Activated CD8-positive, alpha-beta memory T cell treated with anti-CD3 and anti-CD28 coated beads for 48 hours (primary cell): ENCODE measurements at places on chromosomes 6 and 20.

GRCh38 chr20:23412026-23412425 is 9.3 kb downstream of the NAPB start:
- no peak for DNase-seq

DNA sequence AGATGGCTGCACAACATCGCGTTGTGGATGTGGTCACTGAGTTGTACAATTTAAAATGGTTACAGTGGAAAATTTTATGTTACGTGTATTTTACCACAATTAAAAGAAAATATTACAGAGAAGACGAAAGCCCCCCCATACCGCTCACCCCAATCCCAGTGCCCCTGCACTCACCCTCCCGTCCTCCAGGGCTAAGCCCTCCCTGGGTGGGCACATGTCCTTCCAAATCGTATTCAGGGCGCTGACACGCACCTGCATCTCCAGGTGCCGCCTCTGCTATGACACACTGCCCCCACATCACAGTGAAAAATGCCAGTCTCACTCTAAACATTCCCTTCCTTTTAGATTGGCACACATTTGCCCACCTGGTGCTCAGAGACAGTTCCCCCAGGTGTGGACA is 49.4 kb downstream of the PSMG4 start:
- no peak for DNase-seq

GRCh38 chr6:124066946-124067552 is 263.4 kb downstream of the NKAIN2 start:
- no peak for DNase-seq

GRCh38 chr6:167550941-167551627 is 226.2 kb downstream of the TTLL2 start:
- no peak for DNase-seq

DNA sequence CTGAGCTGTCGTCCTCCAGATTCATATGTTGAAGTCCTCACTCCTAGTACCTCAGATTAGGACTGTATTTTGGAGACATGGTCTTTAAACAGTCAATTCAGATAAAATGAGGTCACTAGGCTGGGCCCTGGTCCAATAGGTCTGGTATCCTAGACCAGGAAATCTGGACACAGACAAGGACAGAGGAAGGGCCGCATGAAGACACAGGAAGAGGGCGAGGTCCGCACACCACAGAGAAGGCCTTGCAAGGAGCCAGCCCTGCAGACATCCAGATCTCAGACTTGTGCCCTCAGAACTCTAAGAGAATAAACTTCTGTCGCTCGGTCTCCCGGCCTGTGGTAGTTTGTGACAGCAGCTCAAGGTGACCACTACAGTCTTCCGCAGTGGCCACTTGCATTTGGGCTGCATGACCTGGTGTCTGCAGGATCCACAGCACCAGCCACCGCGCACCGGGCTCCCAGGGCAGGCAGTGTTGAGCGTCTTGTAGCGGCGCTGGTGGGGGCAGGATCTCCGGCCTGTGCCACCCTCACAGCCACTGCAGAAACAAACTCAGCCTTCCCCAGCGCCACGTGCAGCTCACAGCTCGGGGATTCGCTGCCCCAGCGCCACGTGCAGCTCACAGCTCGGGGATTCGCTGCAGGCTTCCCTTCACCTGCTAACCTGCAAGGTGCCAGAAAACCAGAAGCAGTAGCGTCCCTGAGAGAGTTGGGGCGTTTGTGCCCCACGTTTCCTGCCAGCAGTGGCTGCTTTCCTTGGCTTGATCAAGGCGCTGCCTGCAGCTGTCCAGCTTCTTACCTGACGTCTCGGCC is 6.0 kb upstream of the RBM38 start:
- no peak for DNase-seq

GRCh38 chr6:22737331-22737730 is 168.0 kb downstream of the HDGFL1 start:
- DNase-seq: no peak

DNA sequence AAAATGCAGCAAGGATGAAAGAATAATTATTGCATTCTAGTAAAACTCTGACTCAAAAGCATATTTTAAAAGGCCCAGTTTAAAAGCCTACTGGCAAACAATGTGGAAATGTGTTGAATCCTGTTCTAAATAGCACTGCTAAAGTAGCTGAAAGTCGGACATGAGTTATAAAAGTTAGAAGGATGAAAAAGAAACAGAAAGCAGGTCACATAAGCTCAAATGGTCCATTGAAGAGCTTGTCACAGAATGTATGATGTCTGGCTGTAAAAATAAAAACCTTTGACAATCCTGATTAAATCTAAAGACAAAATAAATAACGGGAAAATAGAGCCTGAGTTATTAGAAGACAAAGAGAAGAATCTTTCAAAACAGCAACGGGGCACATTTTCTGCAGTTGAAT is 218.6 kb upstream of the UFL1 start:
- DNase-seq: no peak

- DNase-seq: no peak
Measured at GRCh38 chr20:42179768-42180167, 561.6 kb upstream of the CHD6 start.

GRCh38 chr6:77172578-77172977 is 290.7 kb downstream of the HTR1B start:
- DNase-seq: no peak

DNA sequence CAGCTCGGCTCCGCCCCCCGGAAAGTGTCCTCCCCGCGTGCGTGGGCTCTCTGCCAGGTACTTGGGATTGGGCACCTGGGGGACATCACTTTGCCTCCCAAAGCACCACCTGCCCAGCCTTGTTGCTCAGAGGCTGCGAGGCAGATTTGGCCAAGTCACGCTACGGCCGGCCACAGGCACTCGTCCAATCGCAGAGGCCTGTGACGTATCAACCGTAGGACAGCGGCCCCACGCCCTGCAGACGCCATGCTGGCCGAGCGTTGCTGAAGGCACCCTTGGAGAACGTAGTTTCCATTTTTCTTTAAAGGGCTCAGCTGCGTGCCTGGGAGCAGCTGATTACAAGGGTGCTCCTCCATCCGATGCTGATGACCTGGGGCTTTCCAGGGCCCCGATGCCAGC is 3.1 kb downstream of the NTSR1 start:
- DNase-seq: no peak

DNA sequence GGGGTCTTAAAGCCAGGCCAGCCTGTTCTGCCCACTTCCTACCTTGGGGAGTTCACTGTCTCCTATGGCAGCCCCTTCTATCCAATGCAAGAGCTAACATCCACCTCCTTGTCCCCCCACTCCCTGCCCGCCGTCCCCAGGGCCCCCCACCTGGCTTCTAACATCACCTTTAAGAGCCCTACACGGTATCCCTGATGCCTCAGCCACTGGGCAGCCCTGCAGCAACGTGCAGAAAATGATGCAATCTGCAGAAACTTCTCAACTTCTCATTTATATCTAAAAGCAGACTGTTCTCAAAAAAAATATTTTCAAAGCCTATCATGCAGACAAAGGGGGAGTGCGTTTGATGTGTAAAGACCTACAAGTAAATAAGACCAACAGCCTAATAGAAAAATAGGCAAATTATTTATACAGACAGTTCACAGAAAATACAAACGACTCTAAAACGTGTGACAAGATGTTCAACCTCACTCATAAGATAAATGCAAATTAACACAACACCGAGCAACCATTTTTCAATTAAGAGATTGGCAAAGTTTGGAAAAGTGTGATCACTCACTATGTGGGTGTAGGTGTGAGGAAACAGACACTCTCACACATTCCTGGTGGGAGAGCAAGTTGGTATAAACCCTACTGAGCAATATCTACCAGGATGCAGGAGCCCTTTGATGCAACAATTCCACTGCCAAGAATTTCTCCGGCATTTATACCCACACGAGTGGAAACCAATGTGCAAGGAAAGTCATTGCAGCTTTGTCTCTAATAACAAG is 15.1 kb upstream of the HCK start:
- no peak for DNase-seq

DNA sequence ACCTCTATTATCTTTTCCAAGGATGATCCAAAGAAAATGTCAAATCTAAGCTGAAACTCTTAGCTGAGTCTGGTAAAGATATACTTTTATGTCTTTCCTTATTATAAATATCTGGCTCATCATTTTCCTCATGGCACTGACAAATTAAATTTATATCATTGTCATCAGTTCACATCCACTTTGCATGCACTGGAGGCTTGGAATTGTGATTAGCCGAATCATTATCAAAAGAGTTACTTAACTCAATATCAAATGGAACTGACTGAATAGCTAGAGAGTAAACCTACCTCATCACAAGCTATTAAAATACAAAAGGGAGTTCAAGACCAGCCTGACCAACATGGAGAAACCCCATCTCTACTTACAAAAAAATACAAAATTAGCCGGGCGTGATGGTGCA is 713.9 kb upstream of the MARCKS start:
- DNase-seq: no peak

DNA sequence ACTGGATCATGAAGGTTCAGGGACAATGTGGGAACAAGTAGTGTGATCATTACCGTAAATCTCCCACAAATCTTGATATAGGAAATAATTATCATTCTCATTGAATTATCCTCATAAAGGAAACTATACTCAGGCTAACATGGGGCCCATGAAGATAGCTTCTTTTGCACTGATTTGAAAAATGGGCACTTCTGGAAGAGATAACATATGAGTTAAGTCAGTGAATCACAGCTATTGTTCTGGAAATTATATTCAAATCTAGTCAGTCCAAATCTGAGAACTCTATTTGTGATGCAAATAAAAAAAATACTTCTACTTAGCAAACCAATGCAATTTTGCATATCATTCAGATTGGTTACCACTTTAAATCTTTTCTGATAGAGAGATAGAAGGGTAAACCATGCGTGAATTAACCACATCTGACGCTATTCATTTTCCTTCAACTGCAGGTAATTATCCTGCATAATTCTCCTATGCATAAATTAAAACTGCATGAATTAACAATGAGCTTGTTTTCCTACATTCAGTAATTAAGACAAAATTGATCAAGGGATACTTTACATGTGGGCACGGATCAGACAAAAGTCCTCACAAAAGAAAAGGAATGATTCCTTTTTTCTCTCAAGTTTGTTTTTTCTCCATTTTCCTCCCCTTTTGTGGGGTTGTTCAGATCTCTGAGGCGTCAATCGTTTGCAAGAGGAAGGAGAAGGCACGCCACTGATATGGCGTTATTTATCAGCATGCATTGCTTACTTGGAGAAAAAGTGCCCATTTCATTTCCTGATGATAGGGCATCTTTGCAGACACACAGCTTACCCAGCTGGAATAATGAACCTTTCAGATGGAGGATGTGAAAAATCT is 36.4 kb downstream of the RIPOR2 start:
- DNase-seq: no peak

DNA sequence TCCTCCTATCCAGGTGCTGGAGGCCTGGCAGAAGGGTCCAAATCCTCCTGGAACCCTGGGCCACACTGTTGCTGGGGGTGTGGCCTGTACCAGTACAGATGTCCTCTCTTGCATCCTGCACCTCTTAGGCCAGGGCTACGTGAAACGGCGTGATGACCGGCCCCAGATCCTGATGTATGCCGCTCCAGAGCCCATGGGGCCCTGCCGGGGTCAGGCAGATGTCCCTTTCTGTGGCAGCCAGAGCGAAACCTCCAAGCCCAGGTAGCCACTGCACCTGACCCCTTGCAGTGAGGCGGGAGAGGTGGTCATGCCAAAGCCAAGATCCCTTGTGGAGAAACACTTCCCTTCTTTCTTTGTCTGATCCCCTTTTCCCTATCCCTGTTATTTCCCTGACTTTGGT is 14.2 kb downstream of the DNPH1 start:
- no peak for DNase-seq

GRCh38 chr6:10882657-10883171 is 873 bp upstream of the GCM2 start:
- no peak for DNase-seq

DNA sequence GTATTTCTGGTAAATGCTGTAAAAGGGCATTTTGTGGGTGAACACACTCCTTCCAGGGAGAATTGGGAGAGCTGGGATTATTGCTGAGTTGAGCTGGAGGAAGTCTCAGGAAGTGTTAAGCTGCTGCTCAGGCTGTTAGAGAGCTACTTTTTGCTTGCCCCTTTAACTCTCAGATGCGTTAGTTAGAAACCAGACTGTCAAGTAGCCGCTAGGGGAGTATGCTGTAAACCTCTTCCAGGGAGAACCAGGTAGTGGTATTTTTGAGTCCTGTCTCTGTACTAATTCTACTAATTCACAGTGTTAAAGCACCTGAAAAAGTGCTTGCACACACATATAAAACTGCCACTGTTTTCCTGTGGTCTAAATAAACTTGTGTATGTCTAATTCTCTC is 6.6 kb upstream of the GFRAL start:
- DNase-seq: no peak
